ENCODE measurements at places on chromosomes 3 and 15. TPM values are rescaled to one million over a fixed set of nuclear protein-coding genes. Genes with fewer than 3 reads are reported as not detected.

Gene CHST2
- total RNA-seq, result 12.3 TPM

Gene CLRN1
- not detected for total RNA-seq

Gene GOLGA8J
- not detected for total RNA-seq

Gene APH1B
- total RNA-seq, result 12.6 TPM

Gene ZDHHC19
- not detected for total RNA-seq

Gene GNAT1
- not detected for total RNA-seq

Gene AQR
- total RNA-seq, result 20.5 TPM
